ENCODE measurements at places on chromosomes 2 and 18.

GRCh38 chr18:67007999-67008398, 404.1 kb upstream of the CDH19 start:
- DNase-seq: no peak

DNA sequence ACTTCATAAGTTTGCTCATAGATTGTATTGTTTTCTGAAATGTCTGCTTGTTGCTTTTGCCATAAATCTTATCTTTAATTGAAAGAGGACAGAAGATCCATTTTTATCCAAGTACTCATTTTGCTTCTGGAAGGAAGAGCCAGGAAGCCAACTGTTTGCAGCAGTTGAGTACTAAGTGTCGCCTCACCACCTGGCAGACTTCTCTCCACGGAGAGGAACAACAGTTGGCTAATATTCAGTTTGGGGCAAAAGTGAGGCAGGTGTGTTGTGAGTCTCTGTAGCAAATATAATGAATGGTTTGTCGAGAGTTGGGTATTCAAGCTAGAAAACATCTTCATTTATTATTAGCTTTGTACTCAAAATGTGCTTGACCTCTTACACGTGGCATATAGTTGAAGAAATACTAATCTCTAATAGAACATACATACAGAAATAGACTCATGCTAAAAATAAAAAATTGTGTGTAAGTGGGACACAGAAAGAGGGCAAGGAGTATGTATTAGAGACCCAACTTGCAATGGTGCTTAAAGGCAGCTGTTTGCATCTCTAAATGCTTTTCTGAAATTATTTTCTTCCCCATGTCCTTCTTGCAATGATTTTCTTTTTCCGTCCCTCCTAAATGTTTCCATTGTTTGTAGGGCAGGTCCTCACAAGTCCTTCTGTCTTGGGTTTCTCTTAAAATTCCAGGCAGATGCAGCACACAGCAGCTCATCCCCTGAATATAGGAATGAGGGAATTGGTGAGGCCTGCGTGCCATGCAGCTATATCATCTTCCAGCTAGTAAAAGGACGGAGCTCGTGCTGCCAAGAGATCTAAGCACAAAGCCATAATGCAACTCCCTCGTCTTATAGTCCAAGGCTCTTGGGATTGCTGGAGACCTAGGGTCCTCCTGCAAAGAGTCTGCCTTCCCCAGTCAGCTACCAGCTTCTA, 44.8 kb upstream of the MAP3K20 start:
- no peak for DNase-seq

DNA sequence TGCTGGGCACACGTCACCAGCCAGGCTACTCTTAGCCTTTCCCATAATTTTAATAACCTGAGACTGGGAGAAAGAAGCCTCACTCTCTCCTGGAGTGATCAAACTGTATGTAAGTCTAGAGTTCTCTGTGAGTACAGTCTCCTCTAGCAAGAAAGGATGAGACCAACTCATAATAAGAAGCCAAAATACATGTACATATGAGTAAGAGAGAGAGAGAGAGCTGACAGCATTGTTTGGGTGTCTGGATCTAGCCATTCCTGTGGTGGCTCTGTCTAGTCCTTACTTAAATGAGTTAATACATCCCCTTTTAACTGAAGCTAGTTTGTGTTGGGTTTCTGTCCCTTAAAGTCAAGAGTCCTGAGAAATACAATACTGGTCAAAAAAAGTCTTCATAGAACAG, 26.0 kb upstream of the ANXA4 start:
- no peak for DNase-seq

DNA sequence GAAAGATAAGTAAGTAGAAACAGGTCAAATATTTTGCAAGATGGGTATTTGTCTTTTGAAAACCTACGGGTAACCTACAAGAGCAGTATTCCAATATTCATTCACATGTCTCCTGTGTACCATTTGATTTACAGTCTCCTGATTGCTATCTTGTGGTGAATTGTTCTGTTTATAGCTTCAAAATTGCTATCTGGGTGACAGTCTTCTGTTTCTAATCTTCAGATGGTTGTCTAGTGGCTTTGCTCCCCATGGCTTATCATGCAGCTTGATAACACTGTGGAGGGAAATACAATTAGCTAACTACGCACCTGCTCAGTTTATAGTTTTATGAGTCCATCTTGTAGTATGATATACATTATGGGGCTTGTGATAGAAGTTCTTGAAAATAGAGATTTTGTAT, 816.8 kb downstream of the CPS1 start:
- DNase-seq: no peak

All from activated CD8-positive, alpha-beta memory T cell treated with anti-CD3 and anti-CD28 coated beads for 1 hour (primary cell).